ENCODE measurements at places on chromosomes 2 and 18. TPM values are rescaled to one million over a fixed set of nuclear protein-coding genes. Genes with fewer than 3 reads are reported as not detected.

The APOB gene
- polyA plus RNA-seq = 0.02 TPM

The AAK1 gene
- 4.4 TPM for polyA plus RNA-seq

The IL1RL2 gene
- 6.1 TPM for polyA plus RNA-seq

The GDF7 gene
- polyA plus RNA-seq = 0.56 TPM

The GPR75 gene
- polyA plus RNA-seq = 0.84 TPM

The TRABD2A gene
- polyA plus RNA-seq = 0.32 TPM

The ARL4C gene
- 13.3 TPM for polyA plus RNA-seq

The PDE11A gene
- polyA plus RNA-seq = not detected

The ALPG gene
- not detected for polyA plus RNA-seq

The KRTCAP3 gene
- polyA plus RNA-seq = 30.3 TPM

The TMEM37 gene
- polyA plus RNA-seq = 4.0 TPM

The SLC9A4 gene
- 2.0 TPM for polyA plus RNA-seq

The NFE2L2 gene
- polyA plus RNA-seq = 91.9 TPM

The KCNS3 gene
- 3.8 TPM for polyA plus RNA-seq

The MOCOS gene
- 4.2 TPM for polyA plus RNA-seq

The GKN1 gene
- 0.25 TPM for polyA plus RNA-seq

The SERPINB12 gene
- 1.4 TPM for polyA plus RNA-seq

The SPOPL gene
- 2.5 TPM for polyA plus RNA-seq

The CD28 gene
- polyA plus RNA-seq = 0.10 TPM

The OTOS gene
- not detected for polyA plus RNA-seq

The TTN gene
- 0.59 TPM for polyA plus RNA-seq

The ASB18 gene
- polyA plus RNA-seq = not detected

The APLF gene
- 1.1 TPM for polyA plus RNA-seq

The CHRND gene
- polyA plus RNA-seq = not detected

The IL1RL1 gene
- polyA plus RNA-seq = 0.18 TPM

The GPAT2 gene
- polyA plus RNA-seq = 0.43 TPM

The C2orf80 gene
- not detected for polyA plus RNA-seq

The NEU4 gene
- 0.04 TPM for polyA plus RNA-seq

The NOL4 gene
- not detected for polyA plus RNA-seq

The TWIST2 gene
- polyA plus RNA-seq = 1.8 TPM

The CYP27C1 gene
- 1.4 TPM for polyA plus RNA-seq

The CNDP1 gene
- polyA plus RNA-seq = not detected

The TUBB8B gene
- polyA plus RNA-seq = 0.82 TPM

The AKAIN1 gene
- not detected for polyA plus RNA-seq

The VWA3B gene
- 0.01 TPM for polyA plus RNA-seq

The ANKRD29 gene
- polyA plus RNA-seq = 7.2 TPM

The TEX44 gene
- polyA plus RNA-seq = not detected

The LRATD1 gene
- 23.1 TPM for polyA plus RNA-seq

The SYT4 gene
- polyA plus RNA-seq = not detected

The SETBP1 gene
- polyA plus RNA-seq = 1.6 TPM

The APCDD1 gene
- 43.1 TPM for polyA plus RNA-seq

The SLC8A1 gene
- 0.26 TPM for polyA plus RNA-seq

The B3GNT7 gene
- polyA plus RNA-seq = 1.9 TPM

The TBR1 gene
- polyA plus RNA-seq = not detected

Data from esophagus (tissue), 2 donors.